Stimulated activated CD4-positive, alpha-beta T cell treated with anti-CD3 and anti-CD28 coated beads, TNF-alpha, amount 100 ng/mL, for 24 hours (primary cell): ENCODE measurements at places on chromosomes 5 and 9.

- DNase-seq: no peak
Observed at GRCh38 chr5:73419465-73420390, 28.8 kb downstream of the FOXD1 start.

- DNase-seq: no peak
Observed at GRCh38 chr9:79574781-79575180, 3.0 kb downstream of the TLE4 start.

- DNase-seq: no peak
Observed at GRCh38 chr9:105308461-105309341, 64.2 kb downstream of the SLC44A1 start.

GRCh38 chr9:23764219-23764618, 61.8 kb downstream of the ELAVL2 start:
- no peak for DNase-seq

- no peak for DNase-seq
Observed at GRCh38 chr9:107307331-107307730, 24.3 kb downstream of the RAD23B start.

DNA sequence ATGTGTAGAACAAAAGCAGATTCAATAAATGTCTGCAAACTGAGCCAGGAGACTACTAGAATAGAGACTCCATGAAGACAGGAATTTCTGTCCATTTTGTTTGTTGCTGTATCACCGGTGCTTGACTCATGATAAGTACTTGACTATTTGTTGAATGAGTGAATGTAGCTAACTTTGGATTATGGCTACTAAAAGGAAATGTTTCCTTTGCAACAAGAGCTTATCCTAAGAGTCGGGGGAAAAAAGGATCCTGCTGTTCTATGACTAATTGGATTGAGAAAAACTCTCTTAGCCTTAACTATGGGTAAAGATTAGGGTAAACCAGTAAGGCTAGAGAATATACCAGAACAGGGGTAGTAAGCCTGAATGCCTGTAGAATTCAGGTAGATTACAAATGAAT, 3.5 kb downstream of the PAIP1 start:
- DNase-seq: no peak

GRCh38 chr5:136279314-136279713, 86.0 kb downstream of the TRPC7 start:
- DNase-seq: no peak

GRCh38 chr9:110327716-110328115, 9.9 kb downstream of the TXNDC8 start:
- no peak for DNase-seq

GRCh38 chr5:63070001-63070400, 491.4 kb downstream of the LRRC70 start:
- no peak for DNase-seq
